ENCODE measurements at places on chromosomes 1 and 21.

GRCh38 chr1:154547105-154547732 lies 11.2 kb downstream of the UBE2Q1 start:
- DNase-seq = no peak

DNA sequence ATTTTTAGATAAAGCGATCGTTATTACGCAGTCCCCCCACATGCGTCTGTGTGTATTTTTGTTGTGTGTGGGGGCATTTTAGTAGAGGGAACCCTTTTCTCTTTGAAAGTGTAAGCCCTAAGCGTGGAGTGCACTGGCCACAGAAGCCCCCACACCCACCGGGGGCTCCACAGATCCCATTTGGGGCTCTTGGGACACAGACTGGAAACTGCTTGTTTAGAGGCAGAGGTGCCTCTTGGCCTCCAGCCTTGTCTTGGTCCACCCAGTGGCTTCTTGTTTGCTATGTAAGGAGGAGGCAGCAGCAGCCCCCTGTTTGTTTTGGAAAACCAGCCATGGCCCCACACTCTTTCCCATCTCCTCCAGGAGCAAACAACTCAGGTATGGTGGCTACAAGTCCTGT lies 42.8 kb downstream of the SLC37A1 start:
- no peak for DNase-seq

- DNase-seq = no peak
These were observed 355.8 kb downstream of the AMY1C start for GRCh38 chr1:104105465-104105864.

- no peak for DNase-seq
These were observed at the start of gene TMCO2 for GRCh38 chr1:40247655-40248054. Gene TMCO2, plus strand, starts transcription at chr1:40247937. Its CDS starts 57 bp downstream, at chr1:40247994.

- DNase-seq = no peak
These were observed 5.6 kb downstream of the S100A16 start for GRCh38 chr1:153607381-153607780.

GRCh38 chr1:205038132-205038786 lies 4.8 kb upstream of the CNTN2 start:
- no peak for DNase-seq

Measured in NCI-H82 (cell line).